ENCODE measurements at places on chromosomes 7 and 10.

DNA sequence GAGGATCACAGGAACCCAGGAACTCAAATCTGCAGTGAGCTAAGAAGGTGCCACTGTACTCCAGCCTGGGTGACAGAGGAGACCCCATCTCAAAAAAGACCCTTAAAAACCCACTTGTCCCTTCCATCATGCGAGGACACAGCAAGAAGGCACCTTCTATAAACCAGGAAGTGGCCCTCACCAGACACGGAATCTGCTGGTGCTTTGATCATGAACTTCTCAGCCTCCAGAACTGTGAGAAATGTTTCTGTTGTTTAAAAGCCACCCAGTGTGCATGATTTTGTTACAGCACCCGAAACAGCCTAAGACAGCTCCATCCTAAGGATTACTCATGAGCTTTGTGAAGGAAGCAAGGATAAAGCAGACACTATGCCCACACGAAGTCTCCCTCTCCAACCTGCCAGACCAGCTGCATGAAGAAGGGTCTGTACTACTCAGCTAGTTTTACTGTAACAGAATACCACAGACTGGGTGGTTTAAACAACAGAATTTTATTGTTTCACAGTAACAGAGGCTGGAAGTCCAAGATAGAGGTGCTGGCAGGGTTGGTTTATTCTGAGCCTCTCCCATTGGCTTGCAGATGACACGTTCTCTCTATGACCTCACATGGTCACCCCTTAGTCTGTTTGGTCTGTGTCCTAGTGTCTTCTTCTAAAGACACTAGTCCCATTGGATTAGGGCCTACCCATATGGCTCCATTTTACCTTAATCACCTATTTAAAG lies 13.7 kb downstream of the VIM start:
- no peak for DNase-seq

DNA sequence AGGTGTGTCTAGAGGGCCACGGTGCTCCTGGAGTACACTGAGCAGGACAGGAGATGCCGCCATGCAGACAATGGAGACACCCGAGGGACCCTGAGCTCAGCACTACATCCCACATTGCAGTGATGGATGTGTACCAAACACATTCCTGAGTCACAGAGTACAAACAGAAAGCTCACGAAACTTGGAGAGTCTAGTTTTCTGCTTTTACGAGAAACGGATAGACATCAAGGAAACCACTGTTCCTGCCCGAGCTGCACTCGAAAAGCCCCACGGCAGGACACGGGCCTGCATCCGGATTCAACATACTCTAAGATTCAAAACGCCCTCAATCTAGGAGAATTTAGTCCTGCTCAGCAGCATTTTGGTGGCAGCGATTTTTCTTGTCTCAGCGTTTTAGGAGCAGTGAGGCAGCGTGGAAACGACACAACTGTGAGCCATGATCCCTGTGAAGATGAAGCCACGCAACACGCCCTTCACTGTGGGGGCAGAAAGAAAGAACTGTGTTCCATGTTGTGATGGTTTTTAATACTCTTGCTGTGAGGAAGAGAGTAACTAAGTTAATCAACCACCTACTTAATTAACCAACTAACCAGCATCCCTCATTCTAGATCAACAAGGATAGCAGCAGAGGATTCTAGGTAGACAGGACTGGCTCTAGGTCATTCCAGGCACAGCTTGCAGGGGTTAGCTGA lies 3.2 kb downstream of the TNS3 start:
- no peak for DNase-seq

GRCh38 chr10:62813981-62814380 lies 2.2 kb downstream of the EGR2 start:
- DNase-seq: no peak

DNA sequence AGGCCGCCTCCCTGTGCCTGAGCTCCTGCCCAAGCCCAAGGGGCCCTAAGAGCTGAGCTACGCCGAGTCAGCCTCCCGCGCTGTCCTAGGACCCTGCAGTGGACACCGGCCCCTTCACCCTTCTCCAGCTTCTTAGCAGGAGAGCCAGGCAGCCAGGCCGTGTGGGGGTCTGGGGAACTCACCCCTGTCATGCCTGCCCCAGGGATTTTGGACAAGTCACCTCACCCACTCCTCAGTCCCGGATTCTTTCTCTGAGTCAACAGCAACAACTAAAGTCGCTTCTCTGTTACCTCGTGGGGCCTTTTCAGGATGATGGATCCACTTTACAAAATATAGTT lies 79.3 kb downstream of the MKI67 start:
- no peak for DNase-seq

GRCh38 chr7:51577390-51577789 lies 260.8 kb upstream of the COBL start:
- DNase-seq: no peak

GRCh38 chr7:71871446-71871845 lies 540.7 kb downstream of the CALN1 start:
- no peak for DNase-seq

GRCh38 chr10:93436591-93437085 lies 45.5 kb downstream of the MYOF start:
- no peak for DNase-seq

Data from NCI-H2081 (cell line).